ENCODE measurements at places on chromosomes 13 and 19.
A peak's percentile ranks its signal among the peaks of the same experiment; 100 is the strongest.

GRCh38 chr13:39259371-39260140, 221.3 kb downstream of the NHLRC3 start:
- peak overlapping the region; percentile 8 for H3K4me3 ChIP-seq
- peak; percentile 24 for DNase-seq
- H3K4me1 ChIP-seq: peaks cover 15% of the 10 kb centered on the region
- no peak overlapping the region for H3K27ac ChIP-seq
- no peaks in the 10 kb centered on the region for H3K36me3 ChIP-seq

- no peak overlapping the region for H3K27ac ChIP-seq
- H3K27me3 ChIP-seq: no peaks in the 10 kb centered on the region
- no peak for DNase-seq
- H3K36me3 ChIP-seq: no peaks in the 10 kb centered on the region
- no peak overlapping the region for H3K4me3 ChIP-seq
These were observed 207.9 kb upstream of the CSNK1A1L start for GRCh38 chr13:37313372-37313771.

GRCh38 chr13:101835920-101836319, 383.4 kb downstream of the ITGBL1 start:
- no peaks in the 10 kb centered on the region for H3K36me3 ChIP-seq
- no peaks in the 10 kb centered on the region for H3K4me1 ChIP-seq
- no peak overlapping the region for H3K27ac ChIP-seq
- H3K4me3 ChIP-seq: no peak overlapping the region

- H3K4me3 ChIP-seq: no peak overlapping the region
- peaks cover 3% of the 10 kb centered on the region for H3K36me3 ChIP-seq
- no peak overlapping the region for H3K27ac ChIP-seq
- peaks cover 39% of the 10 kb centered on the region for H3K27me3 ChIP-seq
- peaks cover 14% of the 10 kb centered on the region for H3K4me1 ChIP-seq
- no peak for DNase-seq
These were observed 6.9 kb downstream of the TTYH1 start for GRCh38 chr19:54422136-54422535.

DNA sequence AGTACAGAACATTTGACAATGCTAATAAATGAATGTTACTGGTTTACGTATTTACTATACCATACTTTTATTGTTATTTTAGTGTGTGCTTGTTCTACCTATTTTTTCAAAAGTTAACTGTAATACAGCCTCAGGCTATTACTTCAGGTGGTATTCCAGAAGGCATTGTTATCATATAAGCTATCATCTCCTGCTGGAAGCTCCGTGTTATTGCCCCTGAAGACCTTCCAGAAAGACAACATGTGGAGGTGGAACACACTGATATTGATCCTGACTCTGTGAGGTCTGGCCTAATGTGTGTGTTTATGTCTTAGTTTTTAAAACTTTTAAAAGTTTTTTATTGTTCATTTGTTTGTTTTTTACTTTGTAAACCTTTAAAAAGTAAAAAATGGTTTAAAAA, 509.8 kb upstream of the SPRY2 start:
- no peaks in the 10 kb centered on the region for H3K27me3 ChIP-seq
- H3K4me3 ChIP-seq: no peak overlapping the region
- DNase-seq: no peak

GRCh38 chr19:16943942-16944625, 55.3 kb downstream of the F2RL3 start:
- no peak overlapping the region for H3K27ac ChIP-seq
- DNase-seq: no peak
- no peaks in the 10 kb centered on the region for H3K4me1 ChIP-seq
- H3K4me3 ChIP-seq: no peak overlapping the region
- H3K36me3 ChIP-seq: no peaks in the 10 kb centered on the region
- H3K27me3 ChIP-seq: no peaks in the 10 kb centered on the region

DNA sequence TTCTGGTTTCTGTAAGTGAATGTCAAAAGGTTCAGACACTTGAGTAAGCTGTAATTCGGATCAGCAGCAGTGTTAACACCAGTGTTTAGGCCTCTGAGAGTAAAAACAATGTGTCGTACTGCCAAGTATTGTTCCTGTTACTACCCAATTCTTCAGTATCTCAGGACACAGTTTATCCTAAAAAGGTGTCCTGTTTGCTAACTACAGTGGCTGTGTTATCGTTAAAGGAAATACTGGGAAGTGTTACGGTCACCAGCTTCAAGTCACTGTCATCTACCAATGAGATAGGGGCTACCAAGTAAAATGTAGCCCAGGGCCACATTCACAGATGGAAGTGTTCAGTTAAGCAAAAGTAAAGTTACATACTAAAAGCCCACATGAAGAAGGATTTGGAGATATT, 2.3 kb upstream of the UPF3A start:
- peak overlapping the region; percentile 99 for H3K27ac ChIP-seq
- DNase-seq: no peak
- H3K36me3 ChIP-seq: peaks cover 2% of the 10 kb centered on the region

DNA sequence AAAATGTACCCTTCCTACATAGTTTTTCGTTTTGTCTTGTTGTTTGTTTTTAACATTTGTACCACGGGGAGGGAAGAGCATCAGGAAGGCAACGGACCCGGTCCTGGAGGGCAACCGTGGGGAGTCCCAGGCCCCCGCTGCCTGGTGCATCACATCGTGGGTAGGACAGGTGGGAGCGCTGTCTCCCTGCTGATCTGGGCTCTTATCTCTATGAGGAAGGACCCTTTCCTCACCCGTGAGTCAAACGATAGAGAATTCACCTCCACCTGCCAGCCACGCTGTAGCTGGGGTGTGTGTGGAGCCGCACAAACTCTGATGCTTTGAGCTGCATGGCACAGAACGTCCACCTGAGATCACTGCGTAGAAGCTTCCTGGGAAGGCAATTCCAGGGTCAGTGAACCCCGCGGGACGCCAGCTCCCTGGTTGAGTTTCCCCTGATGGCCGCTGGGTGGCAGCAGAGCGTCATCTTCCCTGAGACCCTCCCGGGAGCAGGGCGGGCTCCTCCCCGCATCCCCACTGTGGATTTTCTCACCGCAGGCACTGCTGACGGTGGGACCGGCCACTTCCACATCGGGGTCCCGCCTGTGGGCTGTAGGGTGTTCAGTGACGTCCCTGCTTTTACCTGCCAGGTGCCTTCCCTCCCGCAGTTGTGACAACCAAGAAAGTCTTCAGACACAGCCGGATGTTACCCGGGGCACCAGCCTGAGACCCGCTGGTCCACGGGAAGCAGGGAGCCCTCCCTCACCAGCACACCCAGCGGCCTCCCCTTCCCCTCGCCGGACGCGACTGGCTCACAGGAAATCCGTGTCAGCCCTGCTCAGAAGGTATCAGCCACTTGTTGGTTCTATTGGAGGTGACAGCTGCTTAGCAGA, 54.7 kb downstream of the ZNF787 start:
- H3K27me3 ChIP-seq: peaks cover 35% of the 10 kb centered on the region
- no peaks in the 10 kb centered on the region for H3K36me3 ChIP-seq
- H3K4me3 ChIP-seq: peak overlapping the region; percentile 74
- H3K4me1 ChIP-seq: peaks cover 10% of the 10 kb centered on the region

DNA sequence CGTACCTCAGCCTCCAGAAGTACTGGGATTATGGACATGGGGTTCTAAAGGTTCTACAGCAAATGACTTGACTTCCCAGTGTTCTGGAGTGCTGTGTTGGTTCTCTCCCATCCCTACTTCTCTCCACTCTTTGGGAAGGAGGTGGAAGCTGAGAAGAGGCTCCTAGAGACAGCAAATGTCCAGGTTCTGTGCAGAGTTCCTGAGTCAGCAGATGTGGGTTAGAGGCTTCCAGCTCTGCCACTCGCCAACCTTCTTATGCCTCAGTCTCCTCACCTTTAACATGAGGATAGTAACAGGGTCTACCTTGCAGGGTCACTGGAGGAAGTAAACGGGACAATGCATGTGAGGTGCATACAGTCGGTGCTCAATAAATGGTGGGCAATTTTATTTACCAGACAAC, 80.5 kb upstream of the VSTM2B start:
- no peaks in the 10 kb centered on the region for H3K36me3 ChIP-seq
- H3K4me1 ChIP-seq: no peaks in the 10 kb centered on the region
- H3K27me3 ChIP-seq: peaks cover 10% of the 10 kb centered on the region
- DNase-seq: no peak

DNA sequence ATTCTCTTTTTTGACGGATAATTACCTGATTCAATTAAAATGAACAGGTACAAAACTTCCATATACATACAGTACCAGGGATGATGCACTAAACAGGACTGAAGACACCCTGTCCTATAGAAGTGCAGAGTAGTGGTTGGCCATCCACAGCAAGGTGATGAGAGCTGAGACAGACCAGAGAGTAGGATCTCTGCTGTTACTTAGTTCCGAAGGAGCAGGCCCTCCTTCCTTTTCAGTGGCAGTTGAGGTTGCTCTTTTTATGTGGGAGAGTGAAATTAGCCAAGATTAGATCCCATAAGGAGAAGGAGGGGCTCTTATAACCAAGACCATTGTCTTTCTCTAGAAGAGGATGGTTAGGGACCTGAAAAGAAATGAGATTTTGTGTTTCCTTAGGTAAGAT, 4.0 kb downstream of the PDS5B start:
- H3K27ac ChIP-seq: peak overlapping the region; percentile 4
- peaks cover 2% of the 10 kb centered on the region for H3K36me3 ChIP-seq
- H3K27me3 ChIP-seq: no peaks in the 10 kb centered on the region
- H3K4me3 ChIP-seq: no peak overlapping the region

DNA sequence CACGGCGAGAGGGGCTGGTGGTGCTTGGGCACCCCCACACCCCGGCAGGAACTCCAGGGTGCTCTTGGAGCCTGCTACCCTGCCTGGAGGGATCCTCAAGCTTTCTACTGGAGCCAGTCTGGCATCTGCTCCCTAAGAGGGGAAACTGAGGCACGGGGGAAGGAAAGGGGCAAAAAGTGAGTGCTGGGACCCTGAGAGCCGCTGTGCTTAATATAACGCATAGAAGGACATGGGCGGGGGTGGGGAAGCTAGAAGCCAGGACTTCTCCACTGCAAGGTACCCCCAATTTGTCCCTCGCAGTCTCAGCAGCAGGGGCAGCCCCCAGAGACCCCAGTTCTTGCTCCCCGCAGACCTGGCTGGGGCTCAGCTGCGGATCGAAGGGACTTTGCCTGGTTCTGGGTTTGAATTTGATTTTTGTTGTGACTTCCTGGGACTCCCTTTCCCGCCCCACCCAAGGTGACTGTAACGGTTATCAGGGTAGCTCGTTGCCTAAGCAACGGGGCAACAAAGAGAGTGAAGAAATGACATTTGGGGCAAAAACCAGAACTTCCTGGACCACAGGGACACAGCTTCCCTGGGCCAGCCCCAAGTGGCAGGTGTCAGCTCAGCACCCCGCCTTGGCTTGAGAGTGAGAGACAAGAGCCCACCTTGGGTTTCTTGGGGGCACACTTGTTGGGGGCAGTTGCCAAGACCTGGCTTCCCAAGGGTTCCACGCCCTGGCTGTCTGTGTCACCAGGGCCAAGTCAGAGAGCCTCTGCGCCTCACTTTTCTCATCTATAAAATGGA, 638 bp downstream of the ADGRE5 start:
- no peaks in the 10 kb centered on the region for H3K27me3 ChIP-seq
- H3K27ac ChIP-seq: peak overlapping the region; percentile 94
- peaks cover 28% of the 10 kb centered on the region for H3K36me3 ChIP-seq
- peaks cover 50% of the 10 kb centered on the region for H3K4me1 ChIP-seq

GRCh38 chr13:76711550-76712182, 174.5 kb downstream of the KCTD12 start:
- H3K4me1 ChIP-seq: no peaks in the 10 kb centered on the region
- DNase-seq: no peak
- no peak overlapping the region for H3K27ac ChIP-seq
- H3K4me3 ChIP-seq: no peak overlapping the region

- H3K4me3 ChIP-seq: no peak overlapping the region
- no peaks in the 10 kb centered on the region for H3K4me1 ChIP-seq
- no peak overlapping the region for H3K27ac ChIP-seq
These were observed 371.3 kb downstream of the SLITRK5 start for GRCh38 chr13:88042489-88042888.

- no peak for DNase-seq
- H3K4me1 ChIP-seq: peaks cover 28% of the 10 kb centered on the region
- peaks cover 16% of the 10 kb centered on the region for H3K36me3 ChIP-seq
- no peak overlapping the region for H3K4me3 ChIP-seq
- H3K27me3 ChIP-seq: no peaks in the 10 kb centered on the region
These were observed 12.1 kb downstream of the RNASEH2B start for GRCh38 chr13:50921706-50922105.

DNA sequence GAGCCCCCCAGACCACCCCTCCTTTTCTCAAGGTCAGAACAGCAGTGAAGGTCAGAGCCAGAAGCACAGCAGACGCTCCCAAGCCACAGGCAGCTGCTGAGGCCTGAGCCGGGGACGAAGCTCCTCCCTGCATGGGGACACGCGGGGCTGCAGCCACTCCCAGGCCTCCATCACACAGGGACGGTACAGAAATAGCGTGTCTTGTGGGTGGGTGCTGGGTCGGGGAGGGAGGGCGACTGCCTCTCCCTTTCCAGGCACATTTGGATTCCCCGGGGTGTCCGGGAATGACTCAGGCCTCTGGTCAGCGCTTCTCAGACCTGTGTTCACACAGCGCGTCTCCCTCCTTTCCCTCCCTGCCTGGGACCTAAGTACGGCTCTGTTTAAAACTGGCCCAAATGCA, 33.2 kb downstream of the RASA3 start:
- peak; percentile 7 for DNase-seq
- peaks cover 44% of the 10 kb centered on the region for H3K4me1 ChIP-seq
- H3K4me3 ChIP-seq: no peak overlapping the region
- H3K36me3 ChIP-seq: peaks cover 7% of the 10 kb centered on the region
- H3K27ac ChIP-seq: no peak overlapping the region
- H3K27me3 ChIP-seq: no peaks in the 10 kb centered on the region

- no peaks in the 10 kb centered on the region for H3K4me1 ChIP-seq
- DNase-seq: no peak
- no peaks in the 10 kb centered on the region for H3K36me3 ChIP-seq
- no peak overlapping the region for H3K4me3 ChIP-seq
- H3K27me3 ChIP-seq: no peaks in the 10 kb centered on the region
These were observed 162.1 kb downstream of the GPC6 start for GRCh38 chr13:93388701-93389100.

DNA sequence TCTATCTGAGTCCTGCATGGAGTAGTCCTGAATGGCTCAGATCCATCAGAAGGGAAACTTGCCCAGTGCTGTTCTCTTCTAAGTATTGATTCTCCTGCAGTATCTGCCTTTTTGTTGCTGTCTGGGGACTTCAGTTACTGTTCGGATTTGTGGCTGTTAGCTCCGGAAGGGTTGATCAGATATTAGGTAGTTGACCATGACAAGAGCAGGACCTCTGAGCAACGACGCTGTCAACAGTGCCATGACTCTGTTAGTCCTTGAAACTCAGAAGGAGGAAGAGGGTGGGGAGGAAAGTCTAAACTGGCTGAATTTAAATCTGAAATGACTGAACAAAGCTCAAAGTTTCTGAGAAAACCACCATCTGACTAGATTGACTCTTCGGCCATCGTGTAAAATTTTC, 42.2 kb downstream of the CCNE1 start:
- no peaks in the 10 kb centered on the region for H3K36me3 ChIP-seq
- H3K4me1 ChIP-seq: peaks cover 31% of the 10 kb centered on the region
- no peaks in the 10 kb centered on the region for H3K27me3 ChIP-seq
- no peak overlapping the region for H3K4me3 ChIP-seq
- no peak for DNase-seq

DNA sequence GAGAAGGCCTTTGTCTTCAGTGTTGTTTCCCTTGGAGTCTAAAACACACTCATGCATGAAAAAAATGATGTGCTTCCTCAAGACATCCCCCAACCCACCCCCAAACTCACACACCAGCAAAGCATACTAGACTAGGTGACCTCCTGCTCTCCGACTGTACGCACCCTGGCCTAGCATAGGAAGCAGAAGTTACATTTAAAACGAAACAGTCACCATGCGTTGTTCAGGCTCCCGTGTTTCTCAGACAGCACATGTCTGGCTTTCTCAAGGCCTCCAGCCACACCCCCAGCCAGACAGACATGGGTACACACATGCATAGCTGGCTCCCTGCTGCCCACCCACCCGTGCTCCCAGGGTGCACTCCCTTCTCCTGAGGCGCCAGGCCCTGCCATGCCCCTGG, 28.7 kb upstream of the C1QTNF9 start:
- DNase-seq: no peak
- no peak overlapping the region for H3K4me3 ChIP-seq
- peaks cover 46% of the 10 kb centered on the region for H3K4me1 ChIP-seq
- peaks cover 18% of the 10 kb centered on the region for H3K36me3 ChIP-seq

All from activated T-cell treated with anti-CD3 and anti-CD28 coated beads, Interleukin-2, amount 50 U/mL, for 72 hours (primary cell).